ENCODE measurements at places on chromosomes 13 and 19.

DNA sequence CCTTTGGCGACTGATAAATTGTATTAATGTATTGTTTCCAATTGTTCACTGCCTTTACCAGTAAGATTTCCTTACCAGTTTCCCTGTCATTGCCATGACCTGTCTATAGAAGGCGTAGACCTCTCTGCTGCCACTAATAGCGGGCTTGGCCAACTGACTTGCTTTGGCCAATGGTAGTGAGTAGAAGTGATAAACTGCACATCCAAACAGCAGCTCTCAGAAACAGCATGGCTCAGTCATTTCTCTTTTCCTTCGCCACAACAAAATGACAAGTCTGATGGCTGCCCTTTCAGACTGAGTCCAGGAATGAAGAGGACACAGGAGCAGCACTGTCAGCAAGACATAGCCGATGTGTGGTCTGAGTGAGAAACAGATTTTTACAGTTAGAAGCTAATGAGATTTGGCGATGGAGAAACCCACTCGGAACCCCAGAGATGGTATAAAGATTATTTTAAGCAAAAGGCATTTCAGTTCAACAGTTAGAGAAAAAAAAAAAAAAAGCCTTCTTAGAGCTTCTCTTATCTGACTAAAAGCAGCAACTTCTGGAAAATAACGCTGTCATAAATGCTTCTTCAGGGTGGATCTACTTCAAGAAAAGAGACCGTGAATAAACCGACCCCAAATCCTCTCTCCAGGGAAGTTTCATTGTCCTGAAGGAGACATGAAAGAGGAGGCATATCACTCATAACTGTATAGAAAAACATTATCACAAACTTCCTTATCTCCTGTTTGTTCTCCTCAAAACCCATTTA, 42.0 kb upstream of the TM9SF2 start:
- no peak for DNase-seq

DNA sequence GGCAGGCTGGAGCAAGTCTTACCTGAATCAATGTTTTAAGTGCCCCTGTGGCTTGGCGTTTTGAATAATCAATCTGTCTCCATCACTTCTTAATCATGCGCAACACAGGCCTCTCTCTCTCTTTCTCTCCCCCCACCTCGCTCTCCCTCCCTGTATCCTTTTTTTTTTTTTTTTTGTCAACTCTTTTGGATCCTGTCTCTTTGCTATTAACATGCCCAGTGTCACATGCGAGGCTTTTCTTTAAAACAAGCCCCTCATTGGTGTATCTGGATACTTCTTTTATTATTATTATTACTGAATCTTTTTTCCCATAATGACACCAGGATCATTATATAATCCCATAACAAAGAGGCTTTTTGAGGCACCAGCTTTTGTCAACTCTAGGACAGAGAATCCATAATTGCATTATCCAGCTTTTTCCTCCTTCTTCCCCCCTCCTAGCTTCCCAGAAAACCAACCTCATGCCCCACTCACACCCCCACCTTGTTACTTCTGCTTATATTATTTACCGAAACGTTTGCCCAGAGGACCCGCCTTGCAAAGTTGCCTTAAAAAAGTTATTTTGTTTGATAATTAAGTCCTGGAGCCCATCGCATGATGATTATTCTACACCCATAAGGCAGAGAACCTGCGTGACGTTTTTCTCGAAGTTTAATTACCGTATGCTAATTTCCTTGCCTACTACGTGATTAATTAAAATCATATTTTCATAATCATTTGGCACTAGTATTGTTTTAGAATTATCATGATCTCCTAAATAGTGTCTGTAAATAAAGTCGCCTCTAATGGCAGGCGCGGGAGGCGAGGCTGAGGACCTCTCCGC, 148.1 kb upstream of the ZNF536 start:
- no peak for DNase-seq

DNA sequence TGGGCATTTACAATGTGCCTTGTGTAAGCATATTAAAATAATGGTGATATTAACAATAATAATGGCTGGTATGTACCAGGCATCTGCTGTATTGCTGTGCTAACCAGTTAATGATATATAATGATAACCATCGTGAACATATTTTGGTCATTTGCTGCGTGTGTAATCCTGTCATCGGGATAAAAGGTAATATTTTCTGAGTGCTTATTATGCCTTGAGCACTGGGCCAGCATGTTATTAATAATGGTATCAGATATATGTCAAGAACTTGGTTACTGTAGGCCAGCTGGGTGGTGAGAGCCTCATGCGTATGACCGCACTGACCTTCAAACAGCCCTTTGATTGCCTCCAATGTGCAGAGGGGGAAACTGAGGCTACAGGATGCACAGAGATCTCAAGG, 22.2 kb upstream of the FXYD3 start:
- DNase-seq, result no peak

GRCh38 chr19:42178791-42179674, 38.4 kb downstream of the DEDD2 start:
- no peak for DNase-seq

GRCh38 chr13:76292726-76293125, 593.5 kb downstream of the KCTD12 start:
- DNase-seq, result no peak

DNA sequence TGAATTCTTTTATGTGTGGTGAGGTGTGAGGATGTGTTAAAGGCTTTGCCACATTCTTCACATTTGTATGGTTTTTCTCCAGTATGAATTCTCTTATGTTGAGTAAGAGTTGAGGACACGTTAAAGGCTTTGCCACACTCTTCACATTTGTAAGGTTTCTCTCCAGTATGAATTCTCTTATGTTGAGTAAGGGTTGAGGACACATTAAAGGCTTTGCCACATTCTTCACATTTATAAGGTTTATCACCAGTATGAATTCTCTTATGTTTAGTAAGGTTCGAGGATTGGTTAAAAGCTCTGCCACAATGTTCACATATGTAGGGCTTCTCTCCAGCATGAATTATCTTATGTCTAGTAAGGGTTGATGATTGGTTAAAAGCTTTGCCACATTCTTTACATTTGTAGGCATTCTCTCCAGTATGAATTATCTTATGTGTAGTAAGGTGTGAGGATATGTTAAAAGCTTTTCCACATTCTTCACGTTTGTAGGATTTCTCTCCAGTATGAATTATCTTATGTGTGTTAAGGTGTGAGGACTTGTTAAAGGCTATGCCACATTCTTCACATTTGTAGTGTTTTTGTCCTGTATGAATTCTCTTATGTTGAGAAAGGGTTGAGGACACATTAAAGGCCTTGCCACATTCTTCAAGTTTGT, 27.1 kb downstream of the ZNF724 start:
- no peak for DNase-seq

DNA sequence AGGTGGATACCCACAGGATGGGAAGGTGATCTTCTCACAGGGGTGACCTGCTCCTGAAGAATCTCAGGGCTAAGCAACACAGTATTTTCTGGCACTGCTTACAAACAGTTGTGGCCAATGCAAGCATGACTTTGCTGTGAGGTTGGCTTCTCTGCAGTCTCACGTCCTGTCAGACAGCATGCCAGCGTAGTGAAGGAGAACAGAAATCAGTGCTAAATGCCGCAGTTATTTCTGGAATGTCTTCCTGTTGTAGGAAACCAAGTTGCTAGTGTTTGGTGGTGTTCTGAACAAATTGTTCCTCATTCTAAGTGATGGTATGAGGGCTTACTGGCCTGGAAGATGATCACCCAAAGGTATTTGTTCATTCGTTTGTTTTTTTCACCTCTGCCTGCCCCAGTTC, 320.1 kb downstream of the MTUS2 start:
- DNase-seq, result peak; percentile 23

DNA sequence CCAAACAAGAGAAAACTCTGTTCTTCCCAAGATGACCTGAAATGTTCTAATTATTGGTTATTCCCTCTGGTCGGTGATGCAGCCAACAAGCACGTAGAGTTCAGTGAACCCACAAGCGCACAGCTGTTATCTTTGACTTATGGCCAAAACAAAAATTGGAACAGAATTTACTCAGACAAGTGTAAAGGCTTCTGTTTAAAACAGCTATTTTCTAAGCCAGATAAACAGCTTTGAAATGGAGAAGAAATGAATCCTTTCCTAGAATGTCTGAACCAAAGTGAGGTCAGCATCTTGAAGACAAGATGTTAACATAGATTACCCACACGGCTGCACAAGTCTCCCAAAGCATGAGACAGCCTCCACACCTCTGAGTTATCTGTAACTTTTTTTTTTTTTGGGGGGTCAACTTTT, 669.2 kb downstream of the DIAPH3 start:
- DNase-seq, result peak; percentile 94

GRCh38 chr13:43111559-43112400, 88.4 kb downstream of the DNAJC15 start:
- DNase-seq, result no peak

GRCh38 chr13:111616203-111616602, 295.8 kb downstream of the TEX29 start:
- DNase-seq, result no peak

- peak; percentile 5 for DNase-seq
Measured at GRCh38 chr19:21202865-21203494, 61.1 kb downstream of the ZNF431 start.

DNA sequence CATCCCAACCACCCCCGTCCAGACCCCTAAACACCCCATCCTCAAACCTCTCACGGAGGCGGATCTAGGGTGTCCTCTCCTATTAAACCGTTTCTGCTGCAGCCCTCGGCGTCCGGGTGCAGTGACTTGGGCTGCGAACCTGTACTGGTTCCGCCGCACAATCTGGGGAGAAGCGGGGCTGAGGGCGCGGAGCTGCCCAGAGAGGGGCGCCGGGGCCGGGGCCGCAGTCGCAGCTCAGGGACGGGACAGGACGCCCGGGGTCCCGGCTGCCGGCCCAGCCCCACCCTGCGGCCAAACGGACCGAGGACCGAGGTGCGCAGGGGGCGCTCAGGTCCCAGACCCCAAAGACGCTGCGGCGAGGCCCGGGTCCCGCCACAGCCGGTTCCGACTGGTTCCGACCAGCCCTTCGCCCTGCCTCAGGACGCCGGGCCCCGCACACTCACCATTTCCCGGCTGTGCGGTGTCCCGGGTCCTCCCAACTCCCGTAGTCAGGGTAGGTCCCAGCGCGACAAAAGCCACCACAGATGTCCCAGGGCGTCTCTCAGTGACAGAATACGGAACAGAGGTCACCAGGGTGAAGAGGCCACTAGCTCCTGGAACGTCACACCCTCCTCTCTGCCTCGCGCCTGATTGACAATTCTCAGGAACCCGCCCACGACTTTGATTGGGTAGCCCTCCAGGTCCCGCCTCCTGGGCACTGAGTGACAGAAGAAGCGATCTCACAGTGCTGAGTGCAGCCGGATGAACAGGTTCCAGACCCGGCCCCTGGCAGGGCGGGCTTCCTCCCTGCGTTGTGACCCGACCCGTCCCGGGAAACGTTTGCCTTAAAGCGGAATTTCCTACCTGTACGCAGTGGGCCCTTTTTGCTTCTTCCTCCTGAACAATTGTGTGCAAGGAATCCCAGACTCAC, at the start of gene ZNF44:
TSS of gene ZNF44 (minus strand) at position 635 of the 910 bp plus-strand sequence. CDS start at position 446, 189 bp downstream.
- peak; percentile 91 for DNase-seq

- DNase-seq, result peak; percentile 86
Measured at GRCh38 chr19:5967994-5968430, 9.9 kb downstream of the RANBP3 start.

GRCh38 chr19:49807904-49808675, 5.0 kb downstream of the FUZ start:
- DNase-seq, result no peak

Measured in fibroblast of lung (primary cell).